ENCODE measurements at places on chromosomes 1 and 21.

DNA sequence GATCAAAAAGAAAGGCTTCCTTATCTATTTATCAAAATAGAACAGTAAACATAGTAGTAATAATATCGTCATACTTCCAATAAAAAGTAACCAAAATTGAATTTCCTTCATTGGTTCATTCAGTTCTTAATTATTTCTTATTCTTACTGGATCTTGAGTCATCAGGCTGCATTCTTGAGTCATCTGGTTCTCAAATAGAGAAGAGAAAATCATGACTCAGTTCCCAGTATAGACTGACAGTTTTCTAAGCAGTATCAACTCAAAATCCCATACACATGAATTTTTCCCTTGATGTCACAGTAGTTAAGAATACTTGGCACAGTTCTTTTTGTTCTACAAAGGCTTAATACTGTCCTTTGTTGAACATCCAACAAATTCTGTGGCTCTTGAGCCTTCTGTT, 626.9 kb upstream of the ADGRL4 start:
- no peak for DNase-seq

- DNase-seq = no peak
These were observed 296.7 kb upstream of the PTBP2 start for GRCh38 chr1:96424877-96425276.

DNA sequence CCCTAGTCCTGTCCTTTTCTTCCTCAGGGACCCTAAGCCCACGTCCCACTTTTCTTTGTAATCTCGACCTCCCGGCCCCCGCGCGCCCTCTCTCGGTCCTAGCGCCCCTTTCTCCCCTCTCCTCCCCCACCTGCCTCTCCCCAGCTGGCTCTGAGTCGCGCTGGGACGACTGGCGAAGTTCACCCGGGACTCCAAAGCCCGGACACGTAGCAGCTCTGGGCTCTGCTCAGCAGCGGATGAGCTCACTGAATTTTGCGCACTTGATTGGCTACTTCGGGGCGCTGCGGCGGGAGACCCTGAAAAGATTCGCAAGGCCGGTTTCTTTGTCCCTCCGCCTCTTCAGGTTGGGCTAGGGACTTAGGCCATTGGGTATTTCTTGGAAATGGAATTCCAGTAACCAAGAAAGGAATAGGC, 16.3 kb upstream of the ACKR1 start:
- no peak for DNase-seq

DNA sequence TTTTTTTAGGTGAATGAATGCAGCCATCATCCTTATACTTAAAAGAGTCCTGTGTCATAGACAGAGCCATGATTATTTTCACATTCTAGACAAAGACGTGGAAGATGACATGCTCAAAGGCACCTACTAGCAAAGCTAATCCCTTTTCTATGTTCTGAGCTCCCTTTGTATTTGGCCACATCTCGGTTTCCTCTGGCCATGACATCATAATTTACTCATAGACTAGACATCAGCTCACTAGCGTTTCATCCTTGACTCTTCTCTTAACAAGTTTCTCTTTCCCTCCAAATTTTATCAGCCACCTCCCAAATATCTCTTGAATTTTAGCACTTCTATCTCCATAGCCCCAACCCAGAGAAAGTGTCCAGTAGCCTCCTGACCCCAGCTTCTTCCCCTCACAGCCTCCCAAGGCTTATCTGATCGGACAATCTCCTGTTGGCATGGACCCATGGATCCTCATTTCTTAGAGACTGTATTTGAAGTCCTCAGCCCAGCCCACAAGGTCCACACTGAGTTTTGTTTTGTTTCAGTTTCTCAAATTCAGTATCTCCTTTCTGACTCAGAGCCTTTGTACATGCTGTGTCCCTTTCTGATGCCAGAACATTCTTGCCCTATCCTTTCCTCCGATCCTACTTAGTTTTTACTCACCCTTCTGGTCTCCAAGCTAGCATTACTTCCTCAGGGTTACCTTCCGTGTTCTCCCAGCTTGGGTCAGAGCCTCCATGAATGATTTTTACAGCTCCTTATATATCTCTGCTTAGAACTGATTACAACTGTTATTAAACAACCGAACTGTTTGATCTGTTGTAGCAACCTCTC, 33.0 kb upstream of the EPS8L3 start:
- DNase-seq = no peak

DNA sequence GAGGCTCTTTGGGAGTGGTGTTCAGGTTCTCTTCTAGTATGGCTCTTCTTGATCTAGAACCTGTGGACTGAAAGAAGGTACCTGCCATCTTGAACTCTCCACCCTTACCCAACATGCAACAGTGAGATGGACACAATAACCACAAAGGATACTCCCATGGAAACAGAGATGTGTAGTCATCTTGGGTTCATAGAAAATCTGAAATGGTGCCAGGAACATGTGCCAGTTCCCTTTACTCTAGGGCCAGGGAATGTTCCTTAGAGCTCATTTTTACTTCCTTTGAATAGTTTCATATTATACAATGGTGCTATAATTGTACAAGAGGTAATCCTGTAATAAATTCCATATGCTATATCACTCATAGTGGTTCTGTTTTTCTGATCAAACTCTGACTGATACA, 13.2 kb upstream of the SCYL3 start:
- DNase-seq = no peak

DNA sequence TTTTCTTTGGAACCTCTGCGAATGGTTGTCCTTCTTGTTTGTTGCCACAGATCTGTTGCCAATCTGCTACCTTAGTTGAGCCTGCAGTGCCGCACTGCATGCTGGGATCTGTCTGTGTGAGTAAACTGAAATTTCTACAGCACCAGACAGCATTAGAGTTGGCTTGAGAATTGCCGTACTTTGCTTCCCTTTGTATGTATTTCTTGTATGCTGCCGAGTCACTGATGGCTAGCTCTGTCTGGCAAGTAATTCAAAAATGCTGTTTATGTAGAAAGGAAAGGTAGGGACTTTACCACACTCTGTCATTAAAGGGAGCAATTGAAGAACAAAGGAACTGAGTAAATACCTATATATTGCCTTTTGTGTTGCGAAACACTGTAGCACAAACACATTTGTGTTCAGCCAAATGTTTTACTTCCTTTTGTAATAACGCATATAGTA, 857.4 kb downstream of the USP25 start:
- no peak for DNase-seq

GRCh38 chr1:173475564-173476196, 1.5 kb upstream of the PRDX6 start:
- DNase-seq = no peak

GRCh38 chr1:98965394-98965793, 39.3 kb downstream of the PLPPR5 start:
- DNase-seq = no peak

DNA sequence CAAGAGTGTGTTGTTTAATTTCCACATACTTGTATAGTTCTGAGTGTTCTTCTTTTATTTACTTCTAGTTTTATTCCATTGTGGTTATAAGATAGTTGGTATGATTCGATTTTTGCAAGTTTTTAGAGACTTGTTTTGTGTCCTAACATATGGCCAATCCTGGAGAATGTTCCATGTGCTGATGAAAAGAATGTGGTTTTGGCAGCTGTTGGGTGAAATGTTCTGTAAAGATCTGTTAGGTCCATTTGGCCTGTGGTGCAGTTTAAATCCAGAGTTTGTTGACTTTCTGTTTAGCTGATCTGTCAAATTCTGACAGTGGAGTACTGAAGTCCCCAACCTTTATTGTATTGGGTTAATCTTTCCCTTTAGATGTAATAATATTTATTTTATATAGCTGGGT, 19.5 kb upstream of the TIPRL start:
- no peak for DNase-seq

- no peak for DNase-seq
These were observed 538.9 kb downstream of the LMO4 start for GRCh38 chr1:87867626-87868025.

DNA sequence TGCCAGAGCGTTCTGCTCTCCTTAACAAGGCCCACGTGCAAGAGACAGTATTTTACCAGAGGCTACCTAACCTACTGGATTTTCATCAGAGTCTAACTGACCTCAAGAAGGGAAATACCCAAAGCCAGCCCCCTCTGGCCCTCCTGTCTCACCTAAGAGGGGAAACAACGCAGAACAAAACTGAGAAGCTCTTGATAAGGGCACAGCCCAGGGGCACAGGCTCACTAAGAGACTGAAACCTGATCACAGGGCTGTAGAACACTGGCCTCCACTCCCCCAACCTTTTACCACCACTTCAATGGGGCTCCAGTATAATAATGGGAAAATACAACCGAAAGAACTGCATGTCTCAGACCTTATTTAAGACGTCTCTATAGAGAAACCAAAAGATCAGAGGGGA, 449.5 kb upstream of the CAMK1G start:
- no peak for DNase-seq

GRCh38 chr21:21268061-21268471, 269.9 kb downstream of the NCAM2 start:
- no peak for DNase-seq

GRCh38 chr1:219726480-219727272, 113.8 kb upstream of the ZC3H11B start:
- no peak for DNase-seq

GRCh38 chr21:28875078-28875477, 117.6 kb downstream of the LTN1 start:
- DNase-seq = no peak

- no peak for DNase-seq
These were observed 23.0 kb upstream of the SLAMF1 start for GRCh38 chr1:160669802-160670201.

GRCh38 chr1:37704966-37705365, 12.7 kb downstream of the CDCA8 start:
- no peak for DNase-seq

DNA sequence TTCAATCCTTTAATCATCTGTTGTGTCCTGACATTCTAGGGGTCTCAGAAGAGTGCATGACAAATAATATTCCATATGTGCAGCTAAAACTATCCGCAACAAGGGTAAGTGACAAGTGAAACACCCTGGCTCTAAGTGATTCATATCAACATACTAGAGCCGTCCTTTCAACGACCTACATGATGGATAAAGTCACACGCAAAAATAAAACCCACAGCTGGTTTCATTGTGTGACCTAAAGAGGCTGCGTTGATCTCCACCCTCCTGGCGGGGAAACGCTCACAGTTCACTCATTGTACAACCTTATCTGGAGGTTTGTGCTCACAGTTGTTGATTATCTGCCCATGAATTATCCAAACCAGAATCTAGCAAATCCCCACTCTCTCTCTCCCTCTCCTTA, 365.3 kb upstream of the PKN2 start:
- no peak for DNase-seq

DNA sequence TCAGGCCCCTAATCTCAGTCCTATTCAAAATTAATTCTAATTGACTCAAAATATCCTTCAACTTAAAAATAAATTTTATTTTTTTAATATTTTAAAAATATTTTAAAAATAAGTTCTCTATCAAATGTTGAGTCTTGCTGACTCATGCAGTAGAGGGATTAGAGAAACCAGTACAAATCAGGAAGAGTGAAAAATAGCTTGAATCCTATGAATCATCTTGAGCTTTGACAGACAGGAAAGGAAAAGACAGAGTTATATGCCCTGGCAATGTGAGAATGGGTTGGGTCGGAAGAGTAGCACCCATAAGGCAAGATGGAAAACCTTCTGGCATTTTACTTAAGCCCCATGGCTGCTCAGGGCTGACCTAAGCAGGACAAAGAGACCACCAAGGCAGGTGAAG, 346.6 kb upstream of the RUNX1 start:
- DNase-seq = no peak

- DNase-seq = no peak
These were observed 14.8 kb upstream of the ZDHHC18 start for GRCh38 chr1:26811708-26812107.

- DNase-seq = peak; percentile 78
These were observed 12.1 kb downstream of the MCL1 start for GRCh38 chr1:150567341-150567716.

DNA sequence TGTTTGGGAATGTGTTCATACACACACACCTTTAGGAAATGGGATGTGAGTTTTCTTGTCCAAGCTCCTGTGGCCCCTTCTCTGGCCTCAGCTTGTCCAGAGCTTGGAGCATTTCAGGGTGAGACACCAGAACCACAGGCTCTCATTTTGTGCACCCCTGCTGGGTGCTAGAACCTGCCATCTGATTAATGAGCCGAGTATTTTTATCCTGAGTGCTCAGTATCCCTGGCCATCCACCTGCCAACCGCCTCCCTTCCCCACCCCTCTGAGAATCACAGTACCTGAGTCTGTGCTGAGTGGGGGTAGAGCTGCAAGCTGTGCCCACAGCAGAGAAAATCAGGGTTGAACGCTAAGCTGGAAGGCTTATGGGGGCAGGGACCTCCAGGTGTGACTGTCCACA, 1.4 kb downstream of the CASQ1 start:
- no peak for DNase-seq

DNA sequence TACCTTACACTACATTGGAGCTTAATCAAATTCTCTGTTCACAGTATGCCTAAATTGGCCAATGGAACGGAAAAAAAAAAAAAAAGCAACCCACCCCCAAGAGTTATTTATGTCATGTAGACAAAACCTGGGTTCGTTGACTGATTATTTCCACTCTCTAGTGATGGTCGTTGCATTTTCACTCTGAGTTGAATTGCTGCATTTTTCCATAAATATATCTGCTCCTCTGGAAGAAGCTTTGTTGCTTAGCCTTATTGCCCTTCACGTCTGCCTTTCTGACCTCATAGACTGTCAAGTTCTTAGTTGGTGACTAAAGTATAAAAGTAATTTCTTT, 90.2 kb upstream of the RUNX1 start:
- no peak for DNase-seq

GRCh38 chr1:47519491-47519890, 81.6 kb downstream of the FOXD2 start:
- no peak for DNase-seq

DNA sequence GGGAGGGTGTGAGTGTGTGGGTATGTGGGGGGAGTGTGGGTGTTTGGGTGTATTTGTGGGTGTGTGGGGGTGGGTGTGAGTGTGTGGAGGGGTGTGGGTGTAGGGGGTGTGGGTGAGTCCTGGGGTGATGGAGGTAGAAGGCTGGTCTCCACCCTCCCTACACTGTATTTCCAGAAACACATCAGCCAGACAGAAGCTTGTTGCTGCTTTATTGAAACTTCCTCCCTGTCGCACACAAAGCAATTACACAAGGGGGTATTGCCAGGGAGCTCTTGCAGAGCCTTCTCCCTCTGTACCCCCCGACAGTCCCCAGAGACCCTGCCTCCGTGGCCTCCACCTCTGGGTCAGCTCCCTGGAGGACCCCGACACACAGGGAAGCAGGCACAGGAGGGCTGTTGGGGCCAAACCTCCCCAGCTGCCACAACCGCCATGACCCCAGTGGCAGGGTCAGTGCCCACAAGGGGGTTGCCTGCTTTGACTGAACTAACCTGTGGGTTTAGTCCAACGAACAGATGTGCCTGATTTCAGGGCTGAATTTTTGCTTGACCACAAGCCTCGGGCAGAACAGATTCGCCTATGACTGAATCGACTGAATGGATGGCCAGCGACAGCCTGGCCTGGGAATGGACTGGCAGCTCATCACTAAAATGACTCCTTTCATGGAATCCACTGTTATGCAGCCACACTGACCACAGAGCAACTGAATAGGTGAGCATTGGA, 9.1 kb upstream of the MATN1 start:
- DNase-seq = no peak

- no peak for DNase-seq
These were observed 28.1 kb upstream of the CSF1 start for GRCh38 chr1:109882288-109883245.

GRCh38 chr1:89339039-89339438, 24.8 kb upstream of the GBP6 start:
- no peak for DNase-seq

- DNase-seq = no peak
These were observed 145.3 kb downstream of the SEC16B start for GRCh38 chr1:177824508-177824982.

GRCh38 chr1:15799928-15800835, 7.3 kb downstream of the UQCRHL start:
- no peak for DNase-seq

Data from immature natural killer cell (primary cell).